Fibroblast of pulmonary artery (primary cell): ENCODE measurements at places on chromosomes 7 and 10.

DNA sequence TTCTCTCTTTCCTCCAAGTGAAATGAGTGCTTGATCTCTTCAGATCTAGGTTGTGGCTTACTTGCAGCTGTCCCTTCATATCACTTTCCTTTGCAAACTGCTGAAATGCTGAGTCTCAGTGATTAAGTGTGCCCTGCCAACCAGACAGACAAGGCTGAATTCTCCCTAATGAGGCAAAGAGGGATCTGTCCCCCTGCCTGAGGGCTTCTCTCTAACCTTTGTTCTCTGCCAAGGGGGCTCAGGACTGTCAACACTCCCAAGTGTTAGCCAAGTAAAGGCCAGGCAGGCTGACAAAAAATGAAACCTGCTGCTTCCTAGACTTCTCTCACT, at the start of gene MSS51:
TSS of gene MSS51 (minus strand) at position 24 of the 330 bp plus-strand sequence. CDS start 5,277 bp downstream, outside the sequence.
- DNase-seq: no peak

GRCh38 chr10:102517553-102517952, 13.8 kb downstream of the SUFU start:
- DNase-seq: peak; percentile 49

GRCh38 chr7:30503274-30504212, 1.1 kb downstream of the GGCT start:
- peak; percentile 18 for DNase-seq

DNA sequence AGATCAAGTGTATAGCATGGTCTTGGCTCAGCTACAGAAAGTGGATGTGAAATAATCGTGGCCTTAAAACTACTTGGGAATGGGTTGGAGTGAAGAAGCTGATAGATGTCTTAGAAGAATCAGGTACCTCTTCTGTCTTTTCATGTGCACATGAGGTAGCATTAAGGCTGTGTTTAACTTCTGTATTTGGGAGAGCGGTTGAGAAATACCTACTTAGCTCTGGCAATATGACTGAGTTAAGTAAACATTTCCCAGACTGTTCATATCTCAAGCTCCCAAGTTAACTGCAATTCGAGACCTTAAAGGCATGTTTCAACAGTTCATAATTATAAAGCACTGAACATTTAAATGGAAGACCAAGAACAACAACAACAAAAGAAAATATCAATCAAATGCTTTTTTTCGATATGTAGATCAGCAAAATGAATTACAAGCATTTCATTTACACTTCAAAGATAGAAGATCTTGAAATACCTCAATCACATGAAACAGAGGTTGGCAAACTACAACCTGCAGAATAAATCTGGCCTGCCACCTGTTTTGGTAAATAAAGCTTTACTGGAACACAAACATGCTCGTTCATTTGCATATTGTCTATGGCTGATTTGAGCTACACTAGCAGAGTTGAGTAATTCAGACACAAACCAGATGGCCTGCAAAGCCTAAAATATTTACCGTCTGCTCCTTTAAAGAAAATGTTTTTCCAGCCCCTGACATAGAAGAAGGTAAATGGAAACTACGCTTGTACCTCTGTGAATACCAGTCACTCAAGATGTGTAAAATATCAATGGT, 337.1 kb upstream of the GLI3 start:
- DNase-seq: peak; percentile 33

GRCh38 chr10:69567920-69568319, 5.3 kb downstream of the NEUROG3 start:
- DNase-seq: peak; percentile 73

- DNase-seq: no peak
These were observed 152.3 kb upstream of the STEAP4 start for GRCh38 chr7:88458946-88459345.

DNA sequence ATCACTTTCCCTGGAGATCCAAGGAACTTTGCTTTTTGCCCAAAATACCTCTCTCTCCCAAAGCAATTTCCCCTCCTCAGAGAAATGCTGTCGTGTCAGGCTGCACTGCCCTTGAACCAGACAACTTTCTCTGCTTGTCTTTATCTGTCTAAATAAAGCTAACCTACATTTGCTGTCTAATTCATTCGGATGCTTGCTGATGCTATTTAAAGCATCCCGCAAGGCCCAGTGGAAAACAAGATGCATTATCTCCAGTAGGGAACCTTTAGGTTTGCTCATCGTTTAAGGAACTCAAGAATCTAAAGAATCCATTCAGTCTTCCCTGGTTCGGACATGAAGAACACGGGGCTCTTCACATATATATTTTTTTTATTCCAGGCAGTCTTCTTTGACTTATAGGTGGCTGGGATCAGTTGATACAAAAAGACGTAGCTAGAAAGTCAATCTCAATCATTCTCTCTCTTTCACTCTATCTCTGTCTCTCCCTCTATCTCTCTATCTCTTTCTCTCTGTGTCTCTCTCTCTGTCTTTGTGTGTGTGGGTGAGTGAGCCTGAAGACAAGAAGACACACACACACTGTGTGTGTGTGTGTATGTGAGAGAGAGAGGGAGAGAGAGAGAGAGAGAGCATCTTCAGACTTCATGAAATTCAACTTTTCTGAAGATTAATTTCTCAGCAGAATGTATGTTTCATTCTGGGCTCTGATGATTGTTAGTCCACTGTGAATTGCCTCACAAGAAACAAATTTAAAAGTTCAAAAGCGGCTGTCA, 92.8 kb upstream of the MKLN1 start:
- DNase-seq: peak; percentile 44

- no peak for DNase-seq
These were observed 54.6 kb downstream of the AGMO start for GRCh38 chr7:15507171-15507570.
